ENCODE measurements at places on chromosomes 2 and 18.

DNA sequence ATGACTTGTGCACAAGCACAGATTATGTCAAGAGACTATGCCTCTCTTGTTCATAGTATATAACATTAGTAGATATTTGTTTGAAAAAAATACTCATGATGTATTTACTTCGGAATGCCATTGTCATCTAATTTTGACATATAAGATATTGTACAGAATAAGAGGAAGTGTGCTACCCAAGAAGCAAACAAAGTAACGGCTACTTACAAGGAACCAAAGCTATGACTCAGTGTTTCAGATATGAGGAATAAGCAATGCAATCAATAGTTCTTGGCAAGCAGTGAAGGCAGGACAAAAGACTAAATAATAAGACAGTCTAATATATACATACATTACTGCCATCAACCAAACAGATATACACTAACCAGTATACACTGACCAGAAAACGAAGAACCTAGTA is 256.3 kb downstream of the CCDC178 start:
- DNase-seq: no peak

DNA sequence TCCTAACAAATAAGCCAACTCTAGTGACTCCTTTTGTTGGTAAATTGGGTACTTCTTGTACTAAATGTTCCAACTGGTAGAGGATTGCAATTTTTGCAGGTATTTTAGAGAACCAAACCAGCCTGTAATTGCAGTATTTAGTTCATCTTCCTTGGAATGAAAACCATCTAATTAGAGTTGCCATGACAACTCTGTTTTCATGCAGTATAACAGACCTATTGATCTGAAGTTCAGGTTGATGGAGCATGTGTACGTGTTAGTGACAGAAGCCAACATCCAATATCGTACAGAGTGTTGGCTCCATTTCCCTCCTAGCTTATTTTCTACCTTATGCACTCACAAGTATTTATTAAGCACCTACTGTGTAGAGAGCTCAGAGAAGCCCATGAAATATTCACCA is 176.3 kb upstream of the FOSL2 start:
- no peak for DNase-seq

DNA sequence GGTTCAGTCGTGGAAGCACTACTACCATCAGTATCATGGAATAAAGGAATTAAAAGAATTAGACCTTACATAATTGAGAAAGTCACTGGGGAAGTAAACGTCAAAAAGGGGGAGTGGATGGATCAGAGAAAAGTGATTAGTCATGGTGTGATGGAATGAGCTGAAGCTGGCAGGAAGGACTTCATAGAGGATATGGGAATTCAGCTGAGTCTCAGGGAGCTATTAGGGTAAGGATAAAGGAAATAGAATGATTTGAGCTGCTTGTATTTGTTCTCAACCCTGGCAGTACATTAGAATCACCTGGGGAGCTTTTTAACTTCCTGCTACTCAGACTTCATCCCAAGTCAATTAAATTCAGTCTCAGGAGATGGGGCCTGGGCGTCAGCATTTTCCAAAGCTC is 53.4 kb upstream of the SETBP1 start:
- DNase-seq: no peak

- no peak for DNase-seq
Observed at GRCh38 chr18:12366379-12366778, 10.6 kb downstream of the AFG3L2 start.

DNA sequence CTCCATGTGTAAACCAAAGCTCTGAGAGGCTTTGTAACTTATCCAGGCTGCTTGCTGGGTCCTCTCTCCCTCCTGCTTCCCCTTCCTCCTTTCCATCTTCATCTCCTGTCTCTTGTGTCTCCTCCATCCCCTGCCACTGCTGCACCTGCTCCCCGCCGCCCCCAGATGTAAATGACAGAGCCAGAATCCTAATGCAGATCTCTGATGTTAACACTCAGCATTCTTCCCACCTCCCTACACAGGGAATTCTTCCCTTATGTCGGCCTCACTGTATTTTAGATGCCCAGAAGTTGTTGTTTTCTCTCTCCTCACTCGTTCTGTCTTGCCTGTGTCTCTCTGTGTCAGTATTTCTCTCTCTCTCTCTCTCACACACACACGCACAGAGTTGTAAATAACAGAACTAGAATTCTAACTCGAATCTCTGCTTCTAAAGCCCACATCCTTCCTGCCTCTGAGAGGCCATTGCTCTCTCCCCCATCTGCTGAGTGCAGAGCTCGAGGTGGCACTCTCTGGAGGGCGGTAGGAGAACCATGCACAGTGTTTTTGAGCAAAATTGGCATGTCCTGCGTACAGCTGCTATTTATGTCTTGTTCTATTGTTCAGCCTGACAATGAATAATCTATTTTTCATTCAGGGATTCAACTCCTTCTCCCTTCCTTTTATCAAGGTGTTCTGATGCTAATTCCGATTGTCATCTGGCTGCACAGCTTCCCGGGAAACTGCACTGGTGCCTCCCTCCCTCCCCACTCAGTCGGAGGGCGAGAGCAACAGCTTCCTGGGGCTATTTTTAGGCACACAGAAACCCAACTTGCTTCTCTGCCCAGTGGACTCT is 219.9 kb downstream of the SH3RF3 start:
- DNase-seq: no peak

GRCh38 chr2:28627722-28628480 is 123.7 kb upstream of the PPP1CB start:
- no peak for DNase-seq

DNA sequence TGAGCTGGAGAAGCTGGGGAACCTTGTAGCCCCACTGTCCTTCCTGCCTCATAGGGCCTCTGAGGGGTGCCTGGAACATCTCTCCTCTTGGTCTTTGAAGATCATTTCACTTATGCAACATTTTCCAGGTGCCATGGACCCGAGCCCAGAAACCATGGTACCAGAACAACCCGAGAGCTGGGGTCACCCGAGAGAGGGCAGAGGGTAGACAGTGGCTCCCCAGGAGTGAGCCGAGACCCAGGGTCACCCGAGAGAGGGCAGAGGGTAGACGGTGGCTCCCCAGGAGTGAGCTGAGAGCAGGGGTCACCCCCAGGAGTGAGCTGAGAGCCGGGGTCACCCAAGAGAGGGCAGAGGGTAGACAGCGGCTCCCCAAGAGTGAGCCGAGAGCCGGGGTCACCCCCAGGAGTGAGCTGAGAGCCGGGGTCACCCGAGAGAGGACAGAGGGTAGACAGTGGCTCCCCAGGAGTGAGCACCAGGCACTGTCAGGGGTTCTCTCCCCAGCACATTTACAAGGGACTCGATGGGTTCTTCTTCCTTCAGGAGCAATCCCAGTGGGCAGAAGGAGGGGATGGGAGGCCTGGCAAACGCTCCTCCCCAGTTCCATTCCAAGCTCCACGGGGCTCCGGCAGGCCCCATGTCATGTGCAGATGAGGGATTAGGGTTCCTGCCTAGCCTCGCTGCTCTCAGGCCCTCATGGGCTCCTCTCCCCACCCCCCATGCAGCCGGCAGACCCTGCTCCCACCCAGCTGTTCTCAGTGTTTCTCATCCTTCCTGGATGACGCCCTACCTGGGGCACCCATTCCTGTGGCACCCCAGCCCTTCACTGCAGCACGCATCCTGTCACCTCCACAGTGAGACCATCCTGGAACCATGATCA is 163.5 kb downstream of the RTP5 start:
- no peak for DNase-seq

DNA sequence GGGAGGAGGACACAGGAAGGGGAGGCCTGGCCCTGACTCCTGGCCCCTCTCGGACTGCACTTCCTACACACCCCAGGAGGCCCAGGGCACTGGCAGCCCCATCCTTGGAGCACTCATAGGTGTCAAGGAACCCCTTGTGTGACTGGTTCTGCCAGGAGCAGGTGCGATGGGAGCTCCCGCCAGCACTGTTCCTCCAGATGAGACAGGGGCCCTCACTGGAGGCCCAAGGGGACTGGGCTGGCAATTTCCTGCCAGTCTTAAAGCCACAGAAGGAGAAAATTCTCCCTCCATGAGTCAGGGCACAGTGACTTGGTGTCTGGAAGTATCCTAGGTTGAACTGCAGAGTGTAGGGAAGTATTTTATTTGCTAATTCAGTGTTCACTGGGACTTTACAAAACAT is 42.8 kb upstream of the MAL start:
- DNase-seq: no peak

DNA sequence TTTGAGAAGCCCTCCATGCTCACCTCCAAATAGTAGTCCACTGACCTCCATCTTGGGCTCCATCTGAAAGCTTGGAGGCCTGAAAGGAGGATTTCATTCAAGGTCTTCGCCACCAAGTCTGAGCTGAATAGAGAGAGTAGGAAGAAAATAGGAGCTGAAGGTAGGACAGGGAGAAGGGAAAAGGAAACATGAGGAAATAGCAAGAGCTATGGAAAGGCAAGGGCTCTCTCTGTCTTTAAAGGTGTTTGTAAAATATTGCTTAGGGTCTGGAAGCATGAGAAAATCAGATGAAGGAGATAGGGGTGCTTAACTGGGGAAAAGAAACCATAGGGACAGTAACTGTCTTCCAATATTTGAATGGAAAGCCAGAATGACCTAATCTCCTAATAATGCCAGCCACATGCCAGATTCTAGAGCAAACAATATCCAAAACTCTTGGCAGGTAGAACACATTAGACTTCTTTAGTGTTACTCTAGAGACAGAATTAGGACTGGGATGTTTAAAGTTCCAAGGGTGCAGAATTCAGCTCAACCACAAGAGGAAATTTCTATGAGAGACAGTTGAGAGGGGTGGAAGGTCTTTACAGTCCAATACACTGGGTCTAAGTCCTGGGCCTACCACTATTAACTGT is 67.4 kb downstream of the NAB1 start:
- DNase-seq: no peak

- DNase-seq: no peak
Observed at GRCh38 chr18:9994026-9994570, 80.3 kb downstream of the VAPA start.

DNA sequence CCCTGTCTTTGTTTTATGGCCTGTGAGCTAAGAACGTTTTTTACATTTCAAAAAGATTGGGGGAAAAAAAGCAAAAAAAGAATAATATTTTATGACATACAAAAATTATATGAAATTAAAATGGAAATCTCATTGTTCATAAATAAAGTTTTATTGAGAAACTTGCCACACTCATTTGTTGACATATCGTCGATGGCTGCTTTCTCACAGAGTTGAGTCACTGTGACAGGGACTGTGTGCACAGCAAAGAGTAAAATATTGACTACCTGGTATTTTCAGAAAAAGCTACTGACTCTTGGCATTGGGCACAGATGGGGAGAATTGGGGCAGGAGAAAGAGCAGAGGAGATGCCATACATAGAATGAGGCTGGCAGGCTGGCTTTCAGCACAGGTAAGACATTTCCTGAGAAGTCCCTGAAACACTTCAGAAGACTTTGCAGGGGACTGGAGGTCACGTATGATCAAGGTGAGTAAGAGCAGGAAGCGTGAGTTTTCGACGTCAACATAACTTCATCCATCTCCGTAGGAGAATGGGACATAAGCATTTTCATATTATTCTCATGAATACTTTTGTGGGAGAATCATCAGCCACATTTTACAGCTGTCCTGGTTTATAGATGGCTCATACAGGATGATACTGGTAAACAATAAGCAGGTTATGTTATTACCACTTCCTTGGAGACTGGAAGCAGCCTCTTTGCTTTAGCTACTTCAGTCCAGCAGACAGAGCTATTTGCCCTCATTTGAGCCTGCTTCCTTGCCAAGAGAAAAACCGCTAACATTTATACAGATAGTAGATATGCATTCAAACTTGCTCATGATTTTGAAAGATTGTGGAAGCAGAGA is 32.5 kb upstream of the PUM2 start:
- DNase-seq: no peak

- no peak for DNase-seq
Observed at GRCh38 chr2:46326231-46326980, 29.2 kb downstream of the EPAS1 start.

DNA sequence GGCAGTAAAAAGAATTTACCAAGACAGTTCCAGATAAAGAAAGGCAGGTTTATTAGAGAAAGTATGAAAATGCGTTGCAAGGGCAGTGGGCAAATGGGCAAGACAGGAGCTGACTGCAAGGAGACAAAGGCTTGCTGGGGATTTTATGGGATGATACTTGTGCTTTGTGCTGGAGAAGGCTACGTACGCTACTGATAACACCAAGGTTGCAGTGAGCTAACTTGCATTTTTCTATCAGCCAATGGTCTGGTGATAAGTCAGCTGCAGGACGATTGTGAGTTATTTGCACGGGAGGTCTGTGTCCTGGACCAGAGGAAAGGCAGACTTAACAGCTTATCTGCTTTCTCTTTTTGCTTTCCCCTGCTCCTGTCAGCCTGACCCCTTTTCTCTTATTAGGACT is 116.5 kb downstream of the PMS1 start:
- DNase-seq: no peak
